GM19239 (cell line): ENCODE measurements at places on chromosomes 2 and 18.

DNA sequence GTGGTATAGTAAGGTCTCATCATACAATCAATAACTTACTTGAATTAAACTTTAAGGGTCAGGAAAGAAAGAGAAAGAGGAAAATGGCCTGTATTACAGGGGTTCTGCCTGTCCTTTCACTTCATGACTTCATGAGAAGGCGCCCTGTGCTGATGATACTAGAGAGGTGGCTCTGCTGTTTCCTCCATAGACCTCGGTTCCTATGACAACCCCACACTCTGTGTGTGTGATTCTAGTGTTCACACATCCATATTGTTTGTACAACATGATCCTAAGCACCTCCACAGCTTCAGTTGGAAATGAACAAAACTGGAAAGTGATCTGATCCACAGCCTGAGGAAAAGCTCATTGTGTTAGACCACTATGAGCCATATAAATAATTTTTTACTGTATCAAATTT, 7.0 kb upstream of the REEP1 start:
- DNase-seq, result no peak

DNA sequence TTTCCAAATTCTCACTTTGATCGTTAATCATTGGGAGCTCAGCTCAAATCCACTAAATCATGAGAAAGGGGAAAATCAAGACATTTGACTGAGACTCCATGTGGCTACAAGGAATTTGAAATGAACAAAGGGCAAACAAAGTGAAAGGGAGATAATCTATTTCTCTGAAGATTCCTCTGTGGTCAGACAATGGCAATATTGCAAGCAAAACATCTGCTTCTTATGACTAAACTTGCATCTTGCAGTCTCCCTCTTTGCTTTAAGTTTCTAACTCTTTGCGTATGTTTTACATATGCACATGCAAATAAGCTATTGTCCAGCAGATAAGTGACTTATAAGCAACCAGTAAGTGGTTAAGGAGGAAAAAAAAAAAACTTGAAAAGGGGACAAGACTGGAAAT, 299.1 kb upstream of the NXPH2 start:
- DNase-seq, result no peak

- DNase-seq, result no peak
Measured at GRCh38 chr2:169961911-169962310, 134.7 kb downstream of the UBR3 start.

DNA sequence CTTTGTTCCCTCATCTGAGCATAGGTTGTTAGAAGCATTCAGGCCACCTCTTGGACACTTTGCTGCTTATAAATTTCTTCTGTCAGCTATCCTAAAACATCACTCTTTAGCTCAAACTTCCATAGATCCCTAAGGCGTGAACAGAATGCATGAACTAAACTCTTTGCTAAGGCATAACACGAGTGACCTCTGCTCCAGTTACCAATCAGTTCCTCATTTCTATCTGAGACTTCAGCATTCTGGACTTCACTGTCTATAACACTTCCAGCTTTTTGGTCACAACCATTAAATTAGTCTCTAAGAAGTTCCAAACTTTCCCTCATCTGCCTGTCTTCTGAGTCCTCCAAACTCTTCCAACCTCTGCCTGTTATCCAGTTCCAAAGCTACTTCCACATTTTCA, 8.3 kb upstream of the VWA3B start:
- no peak for DNase-seq

GRCh38 chr18:75846321-75846720, 418.8 kb upstream of the SMIM21 start:
- DNase-seq, result no peak

GRCh38 chr2:119289093-119289492, 65.5 kb downstream of the STEAP3 start:
- DNase-seq, result no peak

DNA sequence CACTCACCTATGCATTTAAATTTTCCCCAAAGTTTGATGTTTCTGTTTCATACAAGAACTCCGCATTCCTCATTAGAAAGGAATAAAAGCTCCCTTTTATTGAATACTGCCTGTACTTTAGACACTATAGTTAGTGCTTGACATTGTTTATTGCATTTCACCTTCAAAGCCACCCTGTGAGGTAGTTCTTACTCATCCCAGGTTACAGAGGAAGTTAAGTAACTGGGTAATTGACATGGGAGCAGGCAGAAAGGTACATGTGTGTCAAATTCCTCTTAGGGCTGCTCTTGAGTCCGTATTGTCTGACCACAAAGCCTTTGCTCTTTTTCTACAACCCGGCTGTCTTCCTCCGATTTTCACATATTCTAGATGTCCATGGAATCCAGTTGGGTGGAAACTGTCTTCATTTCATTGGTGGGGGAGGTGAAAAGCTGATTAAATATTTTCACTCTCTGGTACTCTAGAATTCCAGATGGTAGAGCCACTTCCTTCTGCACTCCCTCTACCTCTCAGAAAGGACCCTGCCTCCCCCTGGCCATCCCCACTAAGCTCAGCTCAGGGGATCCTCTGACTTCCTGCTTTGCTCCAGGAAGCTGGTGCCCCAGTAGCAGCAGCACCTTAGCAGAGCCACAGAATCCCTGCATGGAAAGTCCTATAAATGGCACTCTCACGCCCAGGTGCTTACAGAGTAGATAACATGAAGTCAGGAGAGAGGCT, 319.2 kb downstream of the LRATD1 start:
- DNase-seq, result no peak

GRCh38 chr2:119749477-119750012, 10.2 kb upstream of the PTPN4 start:
- no peak for DNase-seq

GRCh38 chr2:46836295-46837111, 79.1 kb downstream of the MCFD2 start:
- no peak for DNase-seq

DNA sequence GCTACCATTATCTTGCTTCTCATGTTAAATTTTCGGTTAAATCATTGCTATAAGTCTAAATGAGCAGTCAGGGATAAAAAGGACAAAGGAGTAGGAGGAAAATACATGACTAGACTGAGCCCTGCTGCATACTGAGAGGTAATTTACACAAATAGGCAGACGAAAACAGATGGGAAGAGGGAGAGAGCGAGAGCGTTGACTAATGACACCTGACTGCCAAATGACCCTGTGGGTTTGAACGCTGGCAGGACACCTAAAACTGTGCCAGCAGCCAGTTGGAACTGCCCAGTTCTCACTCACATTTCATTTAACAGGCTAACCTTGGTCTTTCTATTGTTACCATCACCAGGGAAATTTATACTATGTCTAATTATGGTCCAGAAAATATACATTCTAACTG, 978.2 kb downstream of the CPS1 start:
- DNase-seq, result no peak

DNA sequence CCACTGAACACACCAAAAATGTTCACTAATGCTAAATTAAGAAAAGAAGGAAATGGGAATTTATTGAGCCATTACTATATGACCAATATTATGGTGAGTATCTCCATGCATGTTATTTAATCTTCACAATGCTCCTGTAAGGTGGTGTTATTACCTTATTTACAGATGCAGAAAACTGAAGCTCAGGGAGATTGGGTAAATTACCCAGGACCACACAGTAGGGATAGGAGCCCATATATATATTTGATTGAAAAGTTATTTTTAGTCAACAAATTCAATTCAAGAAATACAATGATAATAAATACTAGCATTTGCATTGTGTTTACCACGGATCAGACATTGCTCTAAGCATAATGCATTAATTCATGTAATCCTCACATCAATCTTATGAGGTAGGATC, 202.2 kb upstream of the FBXO11 start:
- DNase-seq, result no peak

GRCh38 chr2:19747310-19748072, 154.3 kb downstream of the TTC32 start:
- DNase-seq, result no peak

- DNase-seq, result no peak
Measured at GRCh38 chr2:133204421-133204820, 363.8 kb downstream of the NCKAP5 start.

GRCh38 chr2:1494906-1495305, 81.6 kb downstream of the TPO start:
- no peak for DNase-seq

DNA sequence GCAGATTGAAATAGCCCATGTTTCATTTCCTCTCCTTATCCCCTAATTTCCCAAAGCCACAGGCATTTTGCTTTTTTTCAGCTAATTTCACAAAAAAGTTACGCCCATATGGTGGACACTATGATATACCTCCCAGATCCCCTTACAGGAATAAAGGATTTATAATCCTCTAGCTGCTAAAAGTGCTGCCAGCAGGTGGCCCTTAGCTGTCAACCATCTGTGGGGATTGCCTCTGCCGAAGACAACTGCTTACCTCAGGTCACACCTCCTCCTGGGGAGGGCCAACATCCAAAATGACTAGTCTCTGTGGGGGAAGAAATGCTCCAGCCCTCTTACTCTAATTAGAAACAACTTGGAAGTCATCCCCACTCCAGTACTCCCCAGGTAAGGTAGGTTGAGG, 61.0 kb upstream of the EPB41L3 start:
- no peak for DNase-seq

DNA sequence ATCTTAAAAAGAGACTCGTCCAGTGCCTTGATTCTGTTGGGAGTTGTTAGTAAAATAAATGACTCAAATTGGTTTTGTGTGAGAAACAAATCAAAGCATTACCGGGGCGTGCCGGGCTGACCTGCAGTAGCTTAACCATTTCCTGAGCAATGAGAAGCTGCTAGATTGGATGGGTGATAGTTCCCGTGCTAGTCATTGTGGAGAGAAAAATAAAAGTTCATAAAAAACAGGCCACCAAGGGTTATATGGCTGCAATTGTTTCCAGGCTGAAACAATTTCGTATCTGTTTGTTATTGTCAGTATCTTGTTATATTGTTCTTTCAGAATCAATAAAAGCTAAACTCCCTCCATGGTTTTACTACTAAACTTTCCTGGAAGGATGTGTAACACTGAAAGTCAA, 314.4 kb downstream of the MTX2 start:
- DNase-seq, result no peak

- no peak for DNase-seq
Measured at GRCh38 chr2:140436936-140437335, 1656.7 kb upstream of the NXPH2 start.
